Hair follicle dermal papilla cell (primary cell): ENCODE measurements at places on chromosomes 4 and X. TPM values are rescaled to one million over a fixed set of nuclear protein-coding genes. Genes with fewer than 3 reads are reported as not detected.

ADGRG2 gene
- total RNA-seq, result 0.16 and 0.36 TPM in 2 replicates

NDNF gene
- 11.8 and 18.7 TPM in 2 replicates for total RNA-seq

IL9R gene
- not detected in 2 replicates for total RNA-seq

TREX2 gene
- 1.1 and 2.9 TPM in 2 replicates for total RNA-seq

ZNF630 gene
- 1.5 and 2.1 TPM in 2 replicates for total RNA-seq

SCML2 gene
- total RNA-seq, result 2.4 and 2.6 TPM in 2 replicates

XPNPEP2 gene
- 6.0 and 9.9 TPM in 2 replicates for total RNA-seq
